Activated T-cell treated with anti-CD3 and anti-CD28 coated beads, Interleukin-2, amount 50 U/mL, for 24 hours (primary cell): ENCODE measurements at places on chromosomes 6 and 20.

DNA sequence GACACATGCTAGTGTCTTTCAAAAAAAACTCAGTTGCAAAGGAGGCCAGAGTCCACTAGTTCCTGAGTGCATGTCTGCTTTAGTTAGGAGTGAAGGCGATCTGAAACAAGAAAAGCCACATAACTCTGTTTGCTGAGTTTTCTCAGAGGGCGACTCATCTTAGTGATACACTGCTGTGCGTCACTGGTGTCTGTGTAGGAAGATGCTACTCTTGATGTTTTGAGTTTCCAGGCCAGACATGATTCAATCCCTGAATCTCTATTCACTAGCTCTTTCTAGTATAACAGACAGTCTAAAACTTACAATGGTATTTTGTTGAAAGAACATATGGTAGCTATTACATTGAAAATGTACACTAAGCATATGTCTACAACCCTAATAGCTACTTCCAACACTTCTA lies 60.9 kb downstream of the GFRAL start:
- no peaks in the 10 kb centered on the region for H3K36me3 ChIP-seq
- H3K27ac ChIP-seq, result no peak overlapping the region
- H3K4me1 ChIP-seq, result no peaks in the 10 kb centered on the region
- H3K27me3 ChIP-seq, result no peaks in the 10 kb centered on the region

DNA sequence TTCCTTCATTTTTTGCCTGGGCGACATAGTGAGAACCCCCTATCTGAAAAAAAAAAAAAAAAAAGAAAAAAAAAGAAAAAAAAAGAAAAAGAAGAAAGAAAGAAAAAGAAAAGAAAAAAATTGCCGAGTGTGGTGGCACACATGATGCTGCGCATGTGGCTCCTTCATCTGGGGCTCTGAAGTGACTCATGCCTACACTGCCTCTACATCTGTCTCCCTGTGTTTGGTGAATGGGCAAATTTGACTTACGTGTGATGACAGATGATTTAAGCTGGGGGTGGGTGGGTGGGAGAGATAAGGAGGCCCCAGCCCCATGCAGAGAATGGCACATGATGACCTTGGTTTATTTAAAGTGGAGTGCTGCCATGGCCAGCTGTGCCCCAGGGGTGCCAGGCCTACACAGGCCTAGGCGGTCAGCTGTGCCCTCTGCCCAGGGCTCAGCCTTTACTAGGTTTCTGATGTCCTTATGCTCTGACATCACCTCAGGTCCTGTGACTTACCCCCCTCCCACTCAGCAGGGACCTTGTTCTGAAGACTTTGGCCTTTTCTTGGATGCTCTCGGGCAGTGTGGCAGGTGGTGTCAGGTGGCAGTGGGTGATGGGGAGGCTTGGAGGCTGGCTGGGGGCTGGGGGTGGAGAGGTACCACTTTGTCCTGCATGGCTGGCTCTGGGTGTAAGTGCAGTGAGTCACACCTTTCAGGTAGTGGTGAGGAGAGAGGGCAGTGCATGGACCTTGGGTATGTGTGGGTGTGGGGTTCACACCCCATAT lies 41.1 kb downstream of the VEGFA start:
- peaks cover 4% of the 10 kb centered on the region for H3K27me3 ChIP-seq
- peaks cover 3% of the 10 kb centered on the region for H3K4me1 ChIP-seq
- H3K36me3 ChIP-seq, result no peaks in the 10 kb centered on the region
- H3K4me3 ChIP-seq, result no peak overlapping the region
- no peak overlapping the region for H3K27ac ChIP-seq

DNA sequence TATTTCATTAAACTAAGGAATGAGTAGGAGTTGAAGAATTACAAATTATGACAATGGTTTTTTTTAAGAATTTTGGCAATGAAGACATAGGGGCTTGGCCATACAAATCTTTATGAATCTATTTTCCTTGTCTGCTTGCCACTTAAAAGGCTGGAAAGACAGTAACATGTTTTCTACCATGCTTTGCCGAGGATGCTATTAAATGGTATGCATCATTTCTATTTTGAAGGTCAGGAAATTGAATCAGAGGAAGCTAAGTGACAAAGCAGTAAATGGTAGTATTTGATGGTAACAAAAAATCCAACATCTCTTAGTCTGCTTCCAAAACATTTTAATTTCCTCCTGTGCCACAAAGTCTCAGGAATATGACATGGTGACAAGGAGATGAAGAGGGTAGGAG lies 287.2 kb downstream of the RFPL4B start:
- no peak overlapping the region for H3K4me3 ChIP-seq
- no peak overlapping the region for H3K27ac ChIP-seq
- no peaks in the 10 kb centered on the region for H3K27me3 ChIP-seq
- H3K4me1 ChIP-seq, result no peaks in the 10 kb centered on the region

DNA sequence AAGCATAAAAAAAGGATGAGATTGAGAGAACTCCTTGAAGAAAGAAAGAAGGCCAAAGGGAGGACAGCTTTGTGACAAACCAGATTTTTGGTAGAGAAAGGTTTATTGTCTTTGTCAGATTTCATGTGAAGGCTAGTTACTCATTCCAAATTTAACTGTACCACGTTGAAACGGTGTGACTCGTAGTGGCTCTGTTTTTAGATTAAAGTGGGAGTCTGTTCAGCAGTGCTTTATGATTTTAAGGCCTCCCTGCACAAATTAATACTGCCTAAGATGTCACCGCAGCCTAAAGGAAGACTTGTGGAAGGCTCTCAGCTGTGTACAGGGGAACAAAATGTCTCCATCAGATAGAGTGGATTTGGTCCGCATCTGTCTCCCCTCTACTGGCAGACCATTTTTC lies 35.9 kb downstream of the CDC40 start:
- H3K27ac ChIP-seq, result peak overlapping the region; percentile 15
- DNase-seq, result no peak
- H3K4me1 ChIP-seq, result peaks cover 17% of the 10 kb centered on the region
- H3K4me3 ChIP-seq, result no peak overlapping the region

GRCh38 chr20:40959325-40960092 lies 69.1 kb upstream of the TOP1 start:
- H3K27me3 ChIP-seq, result no peaks in the 10 kb centered on the region
- no peak for DNase-seq
- H3K36me3 ChIP-seq, result no peaks in the 10 kb centered on the region
- no peak overlapping the region for H3K4me3 ChIP-seq
- peaks cover 14% of the 10 kb centered on the region for H3K4me1 ChIP-seq

- no peak overlapping the region for H3K27ac ChIP-seq
- H3K27me3 ChIP-seq, result no peaks in the 10 kb centered on the region
- H3K36me3 ChIP-seq, result peaks cover 83% of the 10 kb centered on the region
- no peaks in the 10 kb centered on the region for H3K4me1 ChIP-seq
- H3K4me3 ChIP-seq, result no peak overlapping the region
- peak; percentile 8 for DNase-seq
These were observed 14.0 kb upstream of the APMAP start for GRCh38 chr20:25006431-25007167.

GRCh38 chr20:63101781-63102720 lies 95.3 kb upstream of the BHLHE23 start:
- H3K27ac ChIP-seq, result peak overlapping the region; percentile 89
- H3K27me3 ChIP-seq, result no peaks in the 10 kb centered on the region
- peaks cover 9% of the 10 kb centered on the region for H3K4me1 ChIP-seq

- DNase-seq, result no peak
- no peak overlapping the region for H3K27ac ChIP-seq
- no peaks in the 10 kb centered on the region for H3K27me3 ChIP-seq
- H3K4me1 ChIP-seq, result peaks cover 37% of the 10 kb centered on the region
These were observed 27.8 kb downstream of the TNFAIP3 start for GRCh38 chr6:137894779-137895385.

GRCh38 chr6:29619578-29620160 lies 13.3 kb downstream of the GABBR1 start:
- no peak overlapping the region for H3K27ac ChIP-seq
- H3K36me3 ChIP-seq, result peaks cover 38% of the 10 kb centered on the region
- H3K4me3 ChIP-seq, result no peak overlapping the region
- DNase-seq, result no peak

GRCh38 chr20:31607640-31608250 lies 2.7 kb downstream of the ID1 start:
- no peaks in the 10 kb centered on the region for H3K36me3 ChIP-seq
- H3K27me3 ChIP-seq, result peaks cover 71% of the 10 kb centered on the region
- no peak for DNase-seq

- H3K27ac ChIP-seq, result no peak overlapping the region
- DNase-seq, result no peak
- H3K27me3 ChIP-seq, result no peaks in the 10 kb centered on the region
These were observed 28.4 kb downstream of the TGM2 start for GRCh38 chr20:38136421-38137245.

DNA sequence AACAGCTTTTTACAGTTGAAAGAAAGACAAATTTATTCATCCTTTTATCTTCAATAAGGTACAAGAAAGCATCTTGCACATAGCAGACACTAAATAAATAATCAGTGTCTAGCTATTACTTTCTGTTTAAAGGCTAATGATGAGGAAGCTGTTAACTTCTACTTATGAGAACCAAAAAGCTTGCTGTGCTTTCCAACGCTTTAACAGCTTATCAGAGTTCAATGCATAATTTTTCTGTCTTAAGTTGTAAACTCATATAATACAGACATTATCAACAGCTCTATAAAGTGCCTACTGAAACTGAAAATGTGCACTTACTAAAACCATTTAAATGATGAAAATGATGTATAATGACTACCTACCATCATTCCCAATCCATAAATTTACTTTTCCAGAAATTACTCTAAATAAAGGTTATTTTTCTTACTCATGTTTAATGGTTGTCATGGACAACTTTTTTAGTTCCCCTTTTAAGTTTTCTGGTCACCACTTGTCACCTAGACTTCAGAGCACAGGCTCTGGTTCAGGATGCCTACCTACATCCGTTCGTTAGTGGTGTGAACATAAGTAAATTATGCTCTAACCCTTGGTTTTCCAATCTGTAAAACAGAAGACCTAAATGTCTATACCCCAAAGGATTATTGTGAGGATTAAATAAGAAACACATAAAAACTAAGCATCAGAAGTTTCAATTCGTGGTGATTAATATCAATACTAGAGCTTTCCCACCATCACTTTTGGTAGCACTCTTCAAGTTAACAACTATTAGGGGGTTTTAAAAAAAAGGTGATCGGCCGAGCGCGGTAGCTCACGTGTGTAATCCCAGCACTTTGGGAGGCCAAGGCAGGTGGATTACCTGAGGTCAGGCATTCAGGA lies 8.0 kb downstream of the PNISR start:
- H3K27ac ChIP-seq, result peak overlapping the region; percentile 84
- H3K4me3 ChIP-seq, result peak overlapping the region; percentile 48
- peaks cover 70% of the 10 kb centered on the region for H3K4me1 ChIP-seq
- peaks cover 67% of the 10 kb centered on the region for H3K36me3 ChIP-seq
- H3K27me3 ChIP-seq, result no peaks in the 10 kb centered on the region
- DNase-seq, result no peak

DNA sequence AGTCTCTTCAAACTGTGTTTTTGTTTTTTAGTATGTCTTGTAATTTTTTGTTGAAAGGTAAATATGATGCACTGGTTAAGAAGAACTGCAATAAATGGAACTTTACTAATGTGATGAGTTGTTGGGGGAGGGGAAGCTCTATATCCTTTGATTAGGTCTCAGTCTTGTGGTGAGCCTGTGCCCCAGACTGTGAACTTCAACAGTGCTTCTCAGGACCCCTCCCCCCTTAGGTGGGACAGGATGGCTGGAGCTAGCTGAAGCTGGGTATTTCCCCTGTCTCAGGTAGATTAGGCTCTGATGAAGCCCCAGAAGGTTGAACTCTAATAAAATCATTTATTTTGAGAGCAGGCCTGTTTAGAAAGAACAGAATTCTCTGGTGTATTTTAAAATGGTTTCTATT lies 31.4 kb upstream of the TASP1 start:
- no peaks in the 10 kb centered on the region for H3K4me1 ChIP-seq
- H3K36me3 ChIP-seq, result no peaks in the 10 kb centered on the region
- H3K27ac ChIP-seq, result no peak overlapping the region
- DNase-seq, result no peak
- peaks cover 26% of the 10 kb centered on the region for H3K27me3 ChIP-seq
- H3K4me3 ChIP-seq, result no peak overlapping the region

DNA sequence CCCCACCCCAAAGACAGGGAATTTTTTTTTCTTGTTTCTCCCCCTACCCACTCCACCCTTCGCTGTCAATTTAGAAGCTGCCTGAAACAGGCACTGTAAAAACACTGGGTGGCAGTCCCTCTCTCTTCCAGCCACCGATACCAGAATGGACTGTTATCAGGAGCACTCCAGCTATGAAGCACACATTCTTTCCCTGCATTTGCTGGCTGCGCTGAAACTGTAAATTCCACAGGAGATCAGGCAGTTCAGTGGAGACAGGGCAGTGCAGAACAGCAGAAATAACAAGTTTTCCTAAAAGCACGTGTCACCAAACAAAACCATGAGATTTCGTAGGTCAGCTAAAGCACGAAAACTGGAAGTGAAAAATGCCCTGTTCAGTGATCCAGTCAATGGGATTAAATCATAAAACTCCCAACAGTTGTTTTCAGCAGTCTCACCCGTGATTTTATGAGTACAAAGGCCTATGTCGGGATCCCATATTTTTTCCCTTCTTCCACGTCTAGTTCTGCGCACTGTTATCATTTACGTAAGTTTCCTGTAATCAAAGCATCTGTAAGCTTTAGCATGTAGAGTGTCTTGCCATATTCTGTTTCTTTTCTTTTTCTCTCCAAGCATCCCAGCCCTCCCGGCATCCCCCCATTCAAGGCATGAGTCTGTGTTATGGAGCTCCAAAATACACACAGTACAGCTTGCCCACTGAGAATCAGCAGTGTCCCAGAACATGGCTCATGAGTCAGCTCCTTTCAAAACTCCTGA lies 359.9 kb upstream of the EPHA7 start:
- no peaks in the 10 kb centered on the region for H3K4me1 ChIP-seq
- H3K36me3 ChIP-seq, result no peaks in the 10 kb centered on the region
- no peak overlapping the region for H3K27ac ChIP-seq

GRCh38 chr20:10216146-10216791 lies 2.4 kb upstream of the SNAP25 start:
- no peaks in the 10 kb centered on the region for H3K36me3 ChIP-seq
- H3K4me3 ChIP-seq, result no peak overlapping the region
- no peak overlapping the region for H3K27ac ChIP-seq
- DNase-seq, result no peak

- peaks cover 17% of the 10 kb centered on the region for H3K27me3 ChIP-seq
- no peak overlapping the region for H3K27ac ChIP-seq
- H3K4me1 ChIP-seq, result no peaks in the 10 kb centered on the region
- no peak overlapping the region for H3K4me3 ChIP-seq
- H3K36me3 ChIP-seq, result no peaks in the 10 kb centered on the region
- no peak for DNase-seq
These were observed 126.2 kb downstream of the IMPG1 start for GRCh38 chr6:75946146-75946831.

DNA sequence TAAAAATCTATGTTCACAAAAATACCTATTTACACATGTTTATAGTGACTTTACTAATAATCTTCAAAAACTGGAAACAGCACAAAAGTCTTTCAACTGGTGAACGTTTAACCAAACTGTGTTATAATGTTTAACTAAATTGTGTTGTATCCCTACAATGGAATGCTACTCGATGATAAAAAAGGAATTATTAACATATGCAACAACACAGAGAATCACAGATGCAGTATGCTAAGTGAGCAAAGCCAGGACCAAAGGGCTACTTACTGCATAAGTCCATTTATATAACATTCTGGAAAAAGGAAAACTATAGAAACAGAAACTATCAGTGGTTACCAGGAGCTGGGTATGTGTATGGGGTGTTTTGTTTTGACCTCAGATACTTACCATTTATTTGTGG lies 602.2 kb upstream of the BTBD3 start:
- DNase-seq, result no peak
- H3K36me3 ChIP-seq, result no peaks in the 10 kb centered on the region
- H3K27ac ChIP-seq, result no peak overlapping the region
